Islet precursor cell (in vitro differentiated cells): ENCODE measurements at places on chromosomes 3 and 15.

DNA sequence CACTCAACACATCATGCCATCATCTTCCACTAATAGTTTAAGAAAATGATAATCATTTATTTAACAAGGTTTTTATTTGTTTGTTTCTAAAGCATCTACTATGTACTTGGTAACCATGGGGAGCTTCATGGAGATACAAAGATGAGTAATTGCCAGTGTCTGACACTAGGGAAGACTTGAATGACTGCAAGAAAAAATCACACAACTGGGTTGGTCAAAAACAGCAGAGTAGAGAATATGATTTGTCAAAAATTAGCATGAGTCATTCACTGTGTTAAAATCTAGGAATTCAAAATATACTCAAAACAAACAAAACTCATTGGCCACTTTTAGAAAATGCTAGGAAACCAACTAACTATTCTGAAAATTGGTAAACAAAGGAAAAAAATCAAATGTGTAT, 6.3 kb downstream of the BNC1 start:
- DNase-seq = no peak

GRCh38 chr3:148974726-148975125, 16.6 kb upstream of the GYG1 start:
- DNase-seq = no peak

GRCh38 chr3:55091381-55092225, 163.7 kb upstream of the LRTM1 start:
- no peak for DNase-seq

- DNase-seq = no peak
These were observed 48.7 kb downstream of the CNOT10 start for GRCh38 chr3:32733631-32734229.

GRCh38 chr15:24734396-24734795, 58.8 kb downstream of the NPAP1 start:
- DNase-seq = no peak

DNA sequence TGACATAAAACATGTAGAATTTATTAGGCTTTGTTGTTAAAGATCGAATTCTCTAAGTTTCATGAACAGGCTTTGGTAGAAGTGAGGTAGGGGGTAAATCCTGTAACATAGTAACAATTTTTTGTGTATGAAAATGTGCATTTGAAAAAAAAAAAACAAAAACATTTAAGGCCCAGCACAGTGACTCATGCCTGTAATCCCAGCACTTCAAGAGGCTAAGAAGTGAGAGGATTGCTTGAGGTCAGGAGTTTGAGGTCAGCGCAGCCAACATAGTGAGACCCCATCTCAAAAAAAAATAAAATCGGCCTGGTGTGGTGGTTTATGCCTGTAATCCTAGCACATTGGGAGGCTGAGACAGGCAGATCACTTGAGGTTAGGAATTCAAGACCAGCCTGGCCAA, 26.8 kb upstream of the PPP4R2 start:
- DNase-seq = no peak

DNA sequence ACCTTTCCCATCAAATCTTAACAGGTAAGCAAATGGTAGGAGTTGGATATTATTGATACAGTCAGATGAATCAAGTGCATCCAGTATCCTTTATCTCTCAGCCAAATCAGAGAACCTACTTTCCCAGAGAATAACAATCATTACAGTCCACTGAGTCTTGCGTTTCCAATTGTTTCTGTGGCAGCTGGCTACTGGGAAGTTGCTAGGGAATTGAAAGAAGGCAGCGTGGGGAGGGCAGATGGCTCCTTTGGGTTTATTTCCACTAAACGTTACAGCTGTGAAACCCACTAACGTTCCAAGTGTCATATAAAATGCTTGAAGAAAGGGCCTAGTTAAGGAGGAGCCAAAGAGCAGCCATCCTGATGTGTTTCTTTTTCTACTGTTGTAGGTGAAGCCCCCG, 78.4 kb downstream of the WDR72 start:
- no peak for DNase-seq

DNA sequence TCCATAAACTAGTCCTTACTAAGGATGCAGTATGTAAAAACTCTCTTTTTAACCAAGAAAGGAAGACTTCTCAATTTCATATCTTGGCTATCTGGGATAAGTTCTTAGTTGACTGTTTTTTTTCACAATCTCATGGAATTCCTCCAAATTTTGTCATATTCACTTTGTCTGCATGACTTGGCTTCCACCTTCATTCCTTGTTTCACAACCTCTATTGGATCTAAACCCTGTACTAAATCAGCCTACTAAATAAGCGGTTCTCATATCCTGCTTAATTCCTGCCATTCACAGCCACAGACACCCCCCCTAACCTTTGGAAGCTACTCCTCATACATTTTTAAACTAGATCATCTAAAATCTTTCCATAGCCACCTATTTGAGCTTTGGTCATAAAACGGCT, 370.6 kb upstream of the NAALADL2 start:
- DNase-seq = no peak

DNA sequence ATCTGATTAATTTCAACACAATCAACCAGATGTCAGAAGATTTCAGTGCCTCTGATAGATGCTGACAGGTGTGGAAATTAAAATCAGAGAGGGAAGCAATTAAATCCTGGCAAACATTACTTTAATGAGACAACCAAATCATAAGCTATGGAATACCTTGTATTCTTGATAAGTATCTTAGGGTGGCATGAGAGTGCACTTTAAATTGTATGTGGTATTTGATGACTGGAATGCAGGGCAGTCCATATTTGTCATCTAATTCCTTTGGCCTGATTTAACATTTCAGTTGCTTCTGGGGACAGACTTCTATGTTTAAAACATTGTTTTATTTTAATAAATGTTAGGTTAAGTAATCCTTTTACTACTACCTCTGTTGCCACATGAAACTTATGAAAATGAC, 184.1 kb downstream of the LPP start:
- no peak for DNase-seq

- no peak for DNase-seq
These were observed 24.0 kb upstream of the SPTSSB start for GRCh38 chr3:161395115-161396012.
